ENCODE measurements at places on chromosomes 1 and 21. TPM values are rescaled to one million over a fixed set of nuclear protein-coding genes. Genes with fewer than 3 reads are reported as not detected.
A peak's percentile ranks its signal among the peaks of the same experiment; 100 is the strongest.

DNA sequence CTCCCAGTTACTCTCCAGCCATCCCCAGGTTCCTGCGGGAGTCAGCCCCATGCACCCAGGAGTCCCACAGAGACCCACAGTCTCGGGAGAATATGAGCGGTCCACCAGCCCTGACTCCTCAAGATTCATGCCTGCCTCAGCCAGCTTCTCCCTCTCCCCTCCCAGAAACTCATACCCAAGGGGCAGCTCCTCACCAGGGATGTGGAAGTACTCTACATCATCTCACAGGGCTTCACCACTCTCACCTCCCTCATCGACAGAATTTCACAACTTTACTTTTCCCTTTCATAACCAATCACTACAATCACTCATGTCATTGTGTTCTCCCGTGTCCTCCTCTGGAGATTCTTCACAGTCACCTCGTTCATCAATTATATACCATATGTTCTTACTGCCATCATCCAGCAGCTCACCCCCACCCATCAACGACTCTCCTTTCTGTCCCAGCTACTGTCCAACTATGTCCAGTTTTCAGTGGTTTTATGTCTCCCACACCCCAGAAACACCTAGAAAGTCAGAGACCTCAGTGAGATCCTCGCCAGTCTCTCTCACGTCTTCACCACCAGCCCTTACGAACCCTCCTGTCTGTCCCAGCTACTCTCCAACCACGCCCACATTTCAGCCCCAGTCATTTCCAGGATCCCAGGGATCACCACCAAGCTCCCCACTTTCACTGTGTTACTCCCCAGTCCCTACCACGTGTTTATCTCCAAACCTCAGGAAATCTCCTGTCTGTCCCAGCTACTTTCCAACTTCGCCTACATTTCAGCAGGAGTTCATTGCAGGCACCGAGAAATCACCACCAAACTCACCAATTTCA is 1530.1 kb upstream of the TPTE start:
- H3K27ac ChIP-seq, result no peak overlapping the region
- DNase-seq, result peak; percentile 93
- H3K4me1 ChIP-seq, result no peaks in the 10 kb centered on the region
- H3K36me3 ChIP-seq, result no peaks in the 10 kb centered on the region

DNA sequence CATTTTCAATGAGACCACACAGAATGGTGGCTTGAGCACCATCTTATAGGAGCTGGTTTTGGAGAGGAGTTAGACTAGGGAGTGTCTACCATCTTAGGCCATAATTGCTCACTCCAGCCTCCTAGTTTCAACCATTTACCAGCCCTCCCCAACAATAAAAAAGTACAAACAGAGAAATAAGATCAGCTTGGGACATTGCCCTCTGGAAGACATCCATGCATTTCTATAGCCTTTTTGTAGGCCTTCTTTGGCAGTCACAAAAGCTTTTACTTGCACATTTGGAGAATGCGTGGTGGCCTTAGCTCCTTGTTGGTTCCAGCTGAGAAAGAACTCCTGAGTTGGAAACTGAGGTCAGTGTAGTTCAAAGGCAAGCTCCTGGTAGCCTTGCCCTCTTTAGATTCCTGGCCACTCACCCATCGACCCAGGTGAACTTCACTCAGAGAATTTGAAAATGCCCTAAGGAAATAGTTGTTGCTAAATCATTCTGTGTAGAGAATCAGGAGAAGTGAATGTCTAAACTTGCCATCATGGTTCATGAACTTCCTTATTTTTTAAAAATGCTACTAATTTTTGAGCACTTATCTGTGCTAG is 301.7 kb upstream of the PROX1 start:
- no peak overlapping the region for H3K4me3 ChIP-seq
- H3K36me3 ChIP-seq, result no peaks in the 10 kb centered on the region
- H3K4me1 ChIP-seq, result no peaks in the 10 kb centered on the region
- DNase-seq, result no peak
- H3K27me3 ChIP-seq, result no peaks in the 10 kb centered on the region
- H3K27ac ChIP-seq, result no peak overlapping the region

DNA sequence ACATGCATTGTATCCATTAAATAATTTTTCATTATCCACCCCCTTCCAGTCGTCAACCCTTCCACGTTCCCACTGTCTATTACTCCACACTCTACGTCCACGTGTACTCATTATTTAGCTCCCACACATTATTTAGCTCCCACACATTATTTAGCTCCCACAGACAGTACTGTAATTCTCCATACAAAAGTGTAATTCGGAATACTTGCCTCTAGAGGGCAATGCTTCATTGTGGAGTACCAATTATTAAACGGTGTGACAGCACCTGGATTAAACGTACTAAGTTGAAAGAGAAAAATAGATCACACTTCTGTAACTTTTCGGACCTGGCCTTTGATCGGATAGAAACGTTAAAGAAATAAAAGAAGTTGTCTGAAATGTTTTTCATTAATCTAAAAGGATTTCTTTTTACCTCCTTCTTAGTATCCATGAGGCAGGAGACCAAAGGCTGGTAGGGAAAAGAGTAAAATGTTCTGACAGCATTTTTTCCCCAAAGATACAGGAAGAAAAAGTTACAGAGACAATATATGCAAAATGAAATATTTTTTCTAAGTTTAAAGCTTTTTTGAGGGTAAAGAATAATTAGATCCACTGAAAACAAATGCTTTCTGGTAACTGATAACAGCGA is 99.2 kb downstream of the LHX8 start:
- H3K27me3 ChIP-seq, result no peaks in the 10 kb centered on the region
- H3K27ac ChIP-seq, result no peak overlapping the region
- DNase-seq, result no peak
- no peaks in the 10 kb centered on the region for H3K4me1 ChIP-seq

DNA sequence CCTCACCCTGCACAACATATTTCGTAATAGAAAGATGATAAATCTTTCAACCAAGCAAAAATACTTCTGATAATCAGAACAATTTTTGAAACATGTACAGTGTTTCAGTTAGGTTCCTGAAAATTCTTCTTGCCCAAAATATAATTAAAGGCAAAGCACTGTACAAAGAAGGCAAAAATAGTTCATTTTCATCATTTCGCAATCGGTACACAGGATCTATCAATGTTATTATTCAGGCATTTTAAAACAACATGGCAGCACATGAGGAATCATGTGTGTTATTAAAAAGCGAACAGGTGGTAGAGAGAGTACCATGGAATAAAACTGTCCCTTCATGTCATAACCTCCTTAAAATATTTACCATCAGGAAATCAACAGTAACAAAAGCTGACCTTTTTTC is 356.9 kb downstream of the DPYD start:
- no peaks in the 10 kb centered on the region for H3K27me3 ChIP-seq
- H3K36me3 ChIP-seq, result no peaks in the 10 kb centered on the region
- H3K27ac ChIP-seq, result no peak overlapping the region
- no peaks in the 10 kb centered on the region for H3K4me1 ChIP-seq
- H3K4me3 ChIP-seq, result no peak overlapping the region

DNA sequence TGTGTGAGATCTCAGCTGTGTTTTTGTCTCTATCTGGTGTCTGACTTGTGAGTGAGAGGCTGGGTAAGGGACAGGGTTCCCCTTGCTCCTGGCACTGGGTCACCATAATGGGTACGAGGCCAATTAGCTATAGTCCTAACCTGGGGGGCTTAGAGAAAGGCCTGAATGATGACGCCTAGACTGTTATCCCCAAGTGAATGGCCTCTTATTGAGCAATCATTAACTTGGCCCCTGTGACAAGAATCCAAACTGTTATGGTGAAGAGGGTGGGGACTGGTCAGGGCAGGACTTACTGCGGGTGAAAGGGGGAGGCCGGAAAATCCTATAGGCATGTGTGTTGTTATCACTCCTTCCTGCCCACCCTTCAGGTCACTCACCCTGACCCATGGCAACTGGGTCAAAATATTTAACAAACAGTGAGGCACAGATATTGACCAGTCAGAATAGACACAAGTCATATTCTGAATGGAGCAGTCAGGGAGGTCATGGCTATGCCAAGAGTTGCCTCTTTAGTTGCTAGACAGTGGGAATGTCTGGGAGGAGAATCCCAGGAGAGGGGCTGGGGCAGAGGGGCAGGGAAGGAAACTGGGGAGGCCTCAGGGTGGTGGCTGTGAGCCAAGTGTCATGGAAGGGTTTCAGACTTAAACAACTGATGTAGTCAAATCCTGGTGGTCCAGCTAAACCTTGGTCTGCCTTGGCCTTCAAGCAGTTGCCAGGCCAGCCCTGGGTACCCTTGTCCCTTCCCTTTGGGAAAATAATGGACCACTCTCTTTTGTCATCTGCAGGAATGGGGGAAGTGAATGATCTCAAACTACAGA is 3.2 kb downstream of the NR0B2 start:
- H3K27me3 ChIP-seq, result no peaks in the 10 kb centered on the region
- H3K27ac ChIP-seq, result no peak overlapping the region
- no peaks in the 10 kb centered on the region for H3K36me3 ChIP-seq
- H3K4me3 ChIP-seq, result no peak overlapping the region
- H3K4me1 ChIP-seq, result no peaks in the 10 kb centered on the region
- no peak for DNase-seq

DNA sequence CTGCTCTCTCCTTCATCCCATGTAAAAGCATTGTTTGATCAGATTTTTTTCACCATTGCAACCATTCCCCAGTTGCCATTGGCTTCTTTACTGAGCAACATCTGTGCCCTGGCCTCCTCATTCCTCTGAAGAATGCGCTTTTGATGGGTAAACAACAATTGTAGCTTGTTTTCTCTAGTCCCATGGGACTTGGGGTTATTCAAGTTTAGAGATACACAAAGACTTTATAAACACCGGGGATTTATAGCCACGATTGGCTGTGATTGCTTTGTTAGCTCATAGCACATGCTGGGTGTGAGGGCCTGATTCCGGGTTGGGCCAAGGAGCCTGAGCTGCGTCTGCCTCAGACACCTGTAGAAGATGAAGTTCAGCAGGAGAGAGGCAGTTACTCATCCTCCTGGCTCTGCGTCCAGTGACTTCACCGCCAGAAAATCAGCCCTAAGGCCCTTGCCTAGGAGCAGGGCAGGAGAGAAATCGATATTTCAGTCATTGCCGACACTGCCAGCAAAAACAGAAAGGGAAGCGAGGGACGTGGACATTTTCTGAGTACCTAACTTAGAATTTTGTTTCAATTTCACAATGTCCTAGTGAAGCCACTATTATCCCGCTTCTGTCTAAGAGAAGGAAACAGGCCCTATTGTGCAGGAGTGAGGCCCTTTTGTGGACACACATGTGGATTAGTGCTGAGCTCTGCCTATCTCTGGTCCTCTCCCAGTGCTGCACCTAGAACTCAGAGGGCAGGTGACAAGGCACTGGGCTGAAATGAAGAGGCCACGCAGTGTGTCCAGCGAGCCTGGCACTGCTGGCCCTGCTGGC is 159.8 kb upstream of the USP24 start:
- peaks cover 7% of the 10 kb centered on the region for H3K4me1 ChIP-seq
- no peaks in the 10 kb centered on the region for H3K36me3 ChIP-seq
- H3K4me3 ChIP-seq, result no peak overlapping the region
- DNase-seq, result peak; percentile 91
- H3K27me3 ChIP-seq, result no peaks in the 10 kb centered on the region
- H3K27ac ChIP-seq, result peak overlapping the region; percentile 56

DNA sequence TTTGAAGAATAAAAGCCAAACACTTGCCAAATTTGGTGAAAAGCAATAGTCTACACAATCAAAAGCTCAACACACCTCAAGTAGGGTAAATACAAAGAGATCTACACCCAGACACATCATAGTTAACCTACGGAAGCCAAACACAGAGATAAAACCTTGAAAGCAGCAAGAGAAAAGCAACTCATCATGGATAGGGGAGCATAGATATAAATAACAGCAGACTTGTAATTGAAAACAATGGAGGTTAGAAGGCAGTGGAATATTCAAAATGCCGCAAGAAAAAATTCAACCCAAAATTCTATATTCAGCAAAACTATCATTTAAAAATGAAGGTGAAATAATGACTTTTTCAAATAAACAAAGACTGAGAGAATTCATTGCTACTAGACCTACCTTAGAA is 105.1 kb downstream of the ITSN1 start:
- H3K27ac ChIP-seq, result no peak overlapping the region
- no peak for DNase-seq
- no peaks in the 10 kb centered on the region for H3K27me3 ChIP-seq
- no peaks in the 10 kb centered on the region for H3K36me3 ChIP-seq

DNA sequence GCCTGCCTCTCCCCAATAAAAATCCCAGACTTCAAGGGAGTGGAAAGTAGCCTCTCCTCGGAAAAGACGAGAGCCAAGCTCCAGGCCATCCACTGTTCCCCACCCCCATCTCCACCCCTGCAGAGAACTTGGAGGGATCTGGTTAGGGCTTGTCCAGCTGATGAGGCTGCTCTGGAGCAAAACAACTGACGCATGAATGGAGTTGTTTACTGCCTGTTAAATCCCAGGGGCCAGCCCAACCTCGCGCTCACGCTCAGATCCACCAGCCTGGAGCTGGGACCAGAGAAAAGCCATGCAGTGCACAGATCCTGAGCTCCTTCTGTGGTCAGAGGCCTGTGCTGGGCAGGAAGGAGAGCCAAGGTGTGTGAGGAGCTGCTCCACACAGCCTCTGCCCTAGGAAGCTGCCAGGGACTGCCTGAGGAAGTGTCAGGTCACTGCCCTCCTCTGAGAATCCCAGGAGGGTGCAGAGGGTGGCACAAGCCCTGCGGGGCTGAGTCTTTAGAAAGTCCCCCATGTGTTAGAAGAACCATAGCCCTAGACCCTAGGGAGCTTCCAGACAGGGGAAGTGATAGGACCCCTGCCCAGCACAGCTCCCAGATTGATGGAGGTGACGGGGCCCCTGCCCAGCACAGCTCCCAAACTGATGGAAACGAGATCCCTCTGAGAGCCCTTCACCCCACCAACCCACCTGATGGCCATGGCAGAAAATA is 109.0 kb upstream of the IPO9 start:
- H3K4me3 ChIP-seq, result no peak overlapping the region
- no peaks in the 10 kb centered on the region for H3K36me3 ChIP-seq
- H3K27ac ChIP-seq, result peak overlapping the region; percentile 74
- DNase-seq, result no peak

- H3K27me3 ChIP-seq, result no peaks in the 10 kb centered on the region
- H3K4me1 ChIP-seq, result no peaks in the 10 kb centered on the region
- H3K27ac ChIP-seq, result no peak overlapping the region
- no peak overlapping the region for H3K4me3 ChIP-seq
Measured at GRCh38 chr21:22363504-22363903, 1365.3 kb downstream of the NCAM2 start.

- no peak overlapping the region for H3K27ac ChIP-seq
- no peak overlapping the region for H3K4me3 ChIP-seq
- no peak for DNase-seq
- H3K36me3 ChIP-seq, result no peaks in the 10 kb centered on the region
- H3K27me3 ChIP-seq, result no peaks in the 10 kb centered on the region
- no peaks in the 10 kb centered on the region for H3K4me1 ChIP-seq
Measured at GRCh38 chr1:101929343-101929742, 67.4 kb downstream of the OLFM3 start.

- no peak for DNase-seq
- H3K27ac ChIP-seq, result no peak overlapping the region
- no peaks in the 10 kb centered on the region for H3K36me3 ChIP-seq
Measured at GRCh38 chr1:152022474-152022873, 14.3 kb downstream of the S100A11 start.

- no peaks in the 10 kb centered on the region for H3K36me3 ChIP-seq
- H3K4me3 ChIP-seq, result no peak overlapping the region
- no peak for DNase-seq
- no peak overlapping the region for H3K27ac ChIP-seq
- no peaks in the 10 kb centered on the region for H3K4me1 ChIP-seq
Measured at GRCh38 chr1:97787231-97787630, 133.6 kb downstream of the DPYD start.

Gene MMP23B
- total RNA-seq, result 3.2 TPM

Gene GPR61
- total RNA-seq, result not detected

Gene ACBD6
- total RNA-seq, result 41.9 TPM

Gene TACSTD2
- total RNA-seq, result 3.4 TPM
